ENCODE measurements at places on chromosomes 1 and 21.

- DNase-seq = no peak
Observed at GRCh38 chr1:60348884-60349283, 275.3 kb upstream of the C1orf87 start.

DNA sequence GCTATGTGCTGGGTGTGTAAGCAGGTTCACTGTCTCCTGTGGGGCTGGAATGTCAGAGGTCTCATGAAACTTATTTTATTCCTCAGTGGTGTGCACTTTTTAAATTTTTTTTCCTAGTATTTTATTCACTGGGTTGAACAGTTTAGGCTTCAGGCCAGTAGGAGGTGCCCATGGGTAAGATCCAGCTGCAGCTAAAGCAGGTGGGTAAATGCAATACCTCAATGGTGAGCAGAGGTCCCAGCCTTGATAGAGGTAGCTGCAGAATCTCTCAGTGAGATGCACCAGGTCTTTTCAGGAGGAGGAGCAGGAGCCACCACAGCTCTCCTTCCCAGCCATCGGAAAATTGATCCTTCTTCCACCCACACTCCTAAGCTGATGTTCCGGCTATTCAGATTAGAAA, 12.6 kb upstream of the OR6N2 start:
- DNase-seq = peak; percentile 5

- DNase-seq = no peak
Observed at GRCh38 chr1:94335950-94336349, 82.2 kb upstream of the ABCD3 start.

- no peak for DNase-seq
Observed at GRCh38 chr1:213273546-213273945, 222.5 kb downstream of the RPS6KC1 start.

DNA sequence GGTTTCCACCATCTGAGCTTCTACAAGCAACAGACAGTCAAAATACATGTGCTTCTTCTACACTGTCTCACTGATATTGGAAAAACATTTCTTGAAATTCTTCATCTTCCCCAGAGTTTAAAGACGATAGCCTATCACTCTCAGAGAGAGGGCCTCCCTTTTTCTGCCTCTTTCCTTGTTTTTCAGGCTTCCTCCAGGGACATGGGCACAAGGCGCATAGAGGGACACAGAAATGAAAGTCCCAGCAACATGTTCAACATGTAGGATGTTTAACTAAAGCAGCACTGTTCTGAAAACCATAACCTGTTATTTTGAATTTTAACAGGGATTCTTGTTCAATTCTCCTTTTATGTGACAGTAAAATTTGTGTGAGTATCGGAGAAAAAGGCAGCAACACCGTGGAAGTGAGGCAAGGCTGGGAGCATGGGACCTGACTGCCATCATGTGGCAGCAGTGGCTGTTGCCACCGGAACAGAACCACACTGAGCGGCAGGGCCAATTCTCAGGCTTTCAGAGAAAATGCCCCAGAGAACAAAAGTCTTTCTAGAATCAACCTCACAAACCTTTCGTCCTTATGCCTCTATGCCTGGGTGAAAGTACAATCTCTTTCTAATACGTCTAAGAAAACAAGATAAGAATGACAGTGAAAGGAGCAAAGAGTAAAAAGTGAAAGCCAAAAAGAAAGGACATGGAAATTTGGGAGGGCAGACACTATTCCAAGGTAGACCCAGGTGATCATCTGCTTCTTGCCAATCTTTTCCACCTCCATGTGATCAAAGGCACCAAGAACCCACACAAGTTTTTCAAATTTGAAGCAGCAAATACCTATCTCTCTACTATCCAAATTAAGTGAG, 54.5 kb downstream of the PCNX2 start:
- no peak for DNase-seq

- DNase-seq = no peak
Observed at GRCh38 chr1:101520302-101520701, 283.5 kb downstream of the S1PR1 start.

DNA sequence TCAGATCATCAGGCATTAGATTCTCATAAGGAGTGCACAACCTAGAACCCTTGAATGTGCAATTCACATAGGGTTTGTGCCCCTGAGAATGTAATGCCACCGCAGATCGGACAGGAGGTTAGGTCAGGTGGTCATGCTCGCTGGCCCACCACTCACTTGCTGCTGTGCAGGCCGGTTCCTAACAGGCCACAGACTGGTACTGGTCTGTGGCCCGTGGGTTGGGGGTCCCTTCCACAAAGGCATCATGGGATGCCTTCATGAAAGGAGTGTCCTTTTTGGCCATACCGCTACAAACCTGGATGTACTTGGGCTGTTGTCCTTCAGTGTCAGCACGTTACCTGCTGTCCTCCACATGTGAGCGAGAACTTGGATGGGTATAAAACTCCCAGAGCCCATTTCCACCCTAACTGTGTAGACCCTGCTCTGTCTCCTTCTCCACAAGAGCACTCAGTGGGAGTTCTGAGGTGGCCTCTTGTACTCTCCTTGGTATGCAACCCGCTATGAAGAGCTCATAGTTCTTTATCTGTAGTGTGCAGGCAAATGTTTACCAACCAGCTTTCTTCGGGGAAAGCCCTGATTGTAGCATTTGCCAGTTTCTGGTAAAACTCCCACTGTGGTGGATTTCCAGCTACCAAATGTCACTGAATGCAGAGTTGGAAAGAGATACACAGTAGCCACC, 41.7 kb upstream of the SLC19A1 start:
- DNase-seq = no peak

GRCh38 chr1:23101887-23102286, 66.8 kb downstream of the LUZP1 start:
- DNase-seq = no peak

- DNase-seq = no peak
Observed at GRCh38 chr1:41286992-41287391, 44.9 kb upstream of the SCMH1 start.

- DNase-seq = no peak
Observed at GRCh38 chr1:177307771-177308170, 137.0 kb downstream of the BRINP2 start.

DNA sequence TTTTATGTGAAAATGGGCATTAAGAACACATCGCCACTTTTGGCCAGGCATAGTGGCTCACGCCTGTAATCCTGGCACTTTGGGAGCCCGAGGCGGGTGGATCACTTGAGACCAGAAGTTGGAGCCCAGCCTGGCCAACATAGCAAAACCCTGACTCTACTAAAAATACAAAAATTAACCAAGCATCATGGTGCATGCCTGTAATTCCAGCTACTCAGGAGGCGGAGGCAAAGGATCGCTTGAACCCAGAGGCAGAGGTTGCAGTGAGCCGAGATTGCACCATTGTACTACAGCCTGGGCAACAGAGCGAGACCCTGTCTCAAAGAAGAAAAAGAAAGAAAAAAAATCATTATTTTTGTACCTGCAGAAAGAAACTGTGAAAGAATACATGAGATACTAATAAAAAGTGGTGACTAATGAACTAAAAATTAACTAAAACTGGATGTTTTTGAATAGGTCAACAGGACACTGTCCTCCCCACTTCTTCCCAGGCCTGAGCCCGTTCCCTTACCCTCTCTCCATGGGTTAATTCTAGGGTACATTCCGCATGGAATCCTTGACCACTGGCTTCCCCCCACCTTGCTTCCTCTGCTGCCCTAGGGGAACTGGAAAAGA, 8.3 kb upstream of the TINAGL1 start:
- no peak for DNase-seq

DNA sequence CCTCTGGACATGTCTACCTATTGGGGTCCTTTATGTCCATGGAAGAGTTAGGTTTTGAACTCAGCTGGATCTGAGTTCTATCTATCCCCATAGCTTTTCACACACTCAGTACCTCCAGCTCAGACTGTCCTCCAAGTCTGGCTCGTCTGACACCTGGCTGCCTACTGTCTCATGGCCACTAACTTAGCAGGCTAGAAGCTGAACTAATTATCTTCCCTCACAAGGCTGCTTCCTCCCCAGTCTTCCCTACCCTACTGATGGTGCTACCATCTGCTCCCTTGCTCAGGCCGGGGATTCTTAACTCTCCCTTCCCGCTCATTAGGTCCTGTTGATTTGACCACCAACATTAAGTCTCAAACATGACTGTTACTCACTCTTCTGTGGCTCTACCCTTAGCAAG, 13.4 kb downstream of the VANGL2 start:
- no peak for DNase-seq

GRCh38 chr1:43296207-43296606, 4.6 kb upstream of the TIE1 start:
- no peak for DNase-seq

GRCh38 chr1:111275079-111275478, 15.6 kb upstream of the CHIA start:
- DNase-seq = no peak

DNA sequence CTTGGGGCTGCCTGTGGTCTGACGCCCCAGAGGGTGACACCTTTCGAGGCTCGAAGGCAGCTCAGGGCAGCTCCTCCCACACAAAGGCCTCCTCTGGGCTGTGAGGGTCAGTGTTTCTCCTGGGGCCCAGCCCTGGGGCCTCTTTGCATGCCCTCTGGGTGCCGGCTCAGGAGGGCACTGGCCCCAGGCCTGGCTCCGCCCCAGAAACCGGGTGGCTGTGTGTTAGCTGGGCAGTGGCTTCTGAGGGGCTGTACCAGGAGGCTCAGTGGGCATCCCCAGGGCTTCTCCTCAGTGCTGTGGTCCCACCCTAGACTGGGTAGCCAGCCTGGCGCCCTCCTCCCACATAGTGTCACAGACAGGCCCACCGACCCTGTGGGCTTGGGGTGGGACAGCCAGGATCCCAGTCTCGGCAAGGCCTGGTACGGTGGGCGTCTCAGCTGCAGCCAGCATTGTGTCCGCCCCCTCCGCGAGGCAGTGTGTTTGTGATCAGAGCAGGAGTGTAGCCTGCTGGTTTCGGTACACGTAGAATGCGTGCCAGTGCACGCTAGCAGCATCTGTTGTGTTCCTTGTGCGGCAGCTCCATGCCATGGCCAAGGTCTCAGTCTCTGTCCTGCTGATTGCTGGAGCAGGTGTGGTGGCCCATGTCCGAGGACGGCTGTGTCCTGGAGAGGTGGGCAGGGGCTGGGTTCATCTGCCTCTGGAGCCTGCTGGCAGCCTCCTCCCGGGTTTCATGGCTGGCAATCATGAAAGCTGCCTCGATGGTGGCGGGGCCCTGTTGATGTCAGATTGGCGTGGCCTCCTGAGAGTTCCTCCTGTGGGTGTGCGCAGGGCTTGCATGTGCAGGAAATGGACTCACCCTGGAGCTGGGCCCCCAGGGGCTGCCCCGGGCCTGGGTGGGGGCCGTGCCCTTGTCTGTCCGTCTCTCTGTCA, 28.0 kb downstream of the RRP1 start:
- no peak for DNase-seq

DNA sequence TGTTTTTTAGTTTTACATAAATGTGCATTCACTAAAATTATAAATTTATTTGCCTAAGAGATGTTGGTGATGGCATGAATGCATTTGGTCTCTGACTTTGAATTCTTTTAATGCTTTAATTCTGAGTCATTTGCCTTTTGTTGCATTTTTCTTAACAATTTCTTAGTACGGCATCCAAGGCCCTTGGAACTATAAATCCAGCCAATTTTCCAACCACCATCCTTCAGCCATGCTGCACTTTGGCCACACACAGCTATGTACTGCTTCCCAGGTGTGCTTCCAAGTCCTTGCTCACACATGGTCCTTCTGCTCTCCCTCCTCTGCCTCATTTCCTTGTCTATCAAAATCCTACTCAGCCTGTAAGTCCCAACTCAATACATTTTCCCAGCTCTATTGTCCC, 161.0 kb downstream of the DHRS3 start:
- DNase-seq = no peak

Data from T-helper 9 cell (primary cell).